ENCODE measurements at places on chromosomes 4 and X.

DNA sequence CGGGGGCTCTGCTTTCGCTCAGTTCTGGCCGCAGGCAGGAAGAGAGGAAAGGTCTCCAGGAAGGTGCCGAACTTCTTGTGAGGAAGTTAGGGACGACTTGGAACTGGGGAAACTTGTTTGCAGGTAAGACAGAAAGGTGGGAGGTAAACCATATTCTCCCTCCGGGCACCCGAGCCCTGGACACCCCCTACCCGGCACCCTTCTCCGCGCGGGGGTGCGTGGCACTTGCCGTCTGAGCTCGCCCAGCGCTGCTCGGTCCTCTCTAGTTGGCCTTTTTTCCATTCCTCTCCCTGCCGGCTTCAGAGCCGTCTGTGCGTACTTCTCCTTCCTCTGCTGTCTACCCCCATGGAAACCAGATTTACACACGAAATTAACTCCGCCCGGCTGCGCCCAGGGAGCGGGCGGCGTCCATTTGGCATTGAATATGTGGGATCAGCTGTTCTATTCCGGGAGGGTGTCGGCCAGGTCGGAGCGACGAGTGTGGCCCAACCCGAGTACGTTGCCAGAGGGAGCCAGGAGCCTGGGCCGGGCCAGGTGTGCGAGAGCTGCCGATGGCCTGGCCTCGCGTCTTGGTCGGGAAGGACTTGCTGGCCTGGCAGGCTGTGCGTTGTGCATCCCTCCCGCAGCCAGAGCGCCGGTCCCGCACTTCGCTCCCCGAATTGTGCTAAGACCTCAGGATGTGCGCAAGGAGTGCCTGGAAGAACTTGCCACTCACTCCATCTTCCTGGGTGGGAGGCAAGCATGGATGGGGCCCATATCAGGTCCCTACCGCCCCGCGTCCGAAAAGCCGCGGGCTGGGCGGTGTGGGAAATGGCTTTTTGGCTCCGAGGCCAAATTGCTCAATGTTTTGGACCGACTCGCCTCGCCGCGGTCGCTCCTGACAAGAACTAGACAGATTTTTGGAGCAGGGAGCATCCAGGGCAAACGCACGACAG is 1.7 kb downstream of the PDGFRA start:
- no peak for DNase-seq

DNA sequence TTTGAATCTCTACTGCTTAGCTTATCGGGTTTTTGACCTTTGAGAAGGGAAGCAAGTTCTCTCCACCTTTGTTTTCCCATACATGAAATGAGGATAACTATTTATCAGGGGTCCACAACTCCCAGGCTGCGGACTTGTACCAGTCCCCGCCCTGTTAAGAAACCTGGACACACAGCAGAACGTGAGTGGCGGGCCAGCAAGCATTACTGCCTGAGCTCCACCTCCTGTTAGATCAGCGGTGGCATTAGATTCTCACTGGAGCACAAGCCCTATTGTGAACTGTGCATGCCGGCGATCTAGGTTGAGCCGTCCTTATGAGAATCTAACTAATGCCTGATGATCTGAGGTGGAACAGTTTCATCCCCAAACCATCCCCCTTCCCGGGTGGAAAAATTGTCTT is 579.5 kb downstream of the GALNTL6 start:
- no peak for DNase-seq

- DNase-seq = no peak
Observed at GRCh38 chrX:131199091-131199490, 90.0 kb downstream of the IGSF1 start.

- no peak for DNase-seq
Observed at GRCh38 chr4:37876156-37876555, 14.7 kb upstream of the TBC1D1 start.
